Mucosa of gallbladder (tissue), 1 donor: ENCODE measurements at places on chromosomes 6 and 20. TPM values are rescaled to one million over a fixed set of nuclear protein-coding genes. Genes with fewer than 3 reads are reported as not detected.

GRCh38 chr20:51062065-51062464, 39.2 kb upstream of the KCNG1 start:
- no peak for DNase-seq

DNA sequence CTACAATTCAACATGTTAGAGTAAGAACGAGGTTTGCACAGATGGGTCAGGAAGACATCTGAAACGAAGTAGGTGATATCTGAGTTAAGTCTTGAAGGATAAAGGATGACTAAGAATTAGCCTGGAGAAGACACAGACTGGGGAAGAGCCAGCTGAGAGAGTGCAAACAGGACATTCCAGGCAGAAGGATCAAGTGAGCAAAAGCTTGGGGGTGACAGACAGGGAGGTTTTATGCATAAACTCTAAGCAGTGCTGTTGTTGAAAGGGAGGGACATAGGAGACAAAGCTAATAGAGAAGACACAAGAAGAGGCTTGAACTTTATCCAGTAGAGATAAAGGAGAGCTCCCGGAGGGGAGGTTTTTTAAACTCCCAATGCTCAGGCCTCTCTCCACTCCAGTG, 15.0 kb upstream of the ETV7 start:
- DNase-seq: no peak

- DNase-seq: no peak
Measured at GRCh38 chr6:155215906-155216305, 47.9 kb upstream of the CLDN20 start.

DNA sequence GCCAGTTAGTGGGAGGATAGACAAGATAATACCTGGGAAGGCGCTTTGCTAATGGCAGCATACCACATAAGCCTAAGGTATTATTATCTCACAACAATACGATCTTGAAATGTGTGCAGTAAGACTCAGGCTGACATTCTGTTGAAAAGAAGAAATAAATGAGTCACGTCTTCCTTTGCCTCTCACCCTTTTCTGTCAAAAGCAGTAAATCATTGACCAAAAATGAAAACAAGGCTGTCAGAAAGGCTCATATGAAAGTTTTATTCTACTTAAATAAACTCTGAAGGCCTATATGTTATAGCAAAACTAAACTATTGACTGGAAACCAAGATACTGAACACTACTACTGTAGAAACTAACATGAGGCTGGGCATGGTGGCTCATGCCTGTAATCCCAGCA, 43.1 kb upstream of the IL20RA start:
- no peak for DNase-seq

GRCh38 chr20:13396826-13397225, 175.8 kb downstream of the ISM1 start:
- no peak for DNase-seq

DNA sequence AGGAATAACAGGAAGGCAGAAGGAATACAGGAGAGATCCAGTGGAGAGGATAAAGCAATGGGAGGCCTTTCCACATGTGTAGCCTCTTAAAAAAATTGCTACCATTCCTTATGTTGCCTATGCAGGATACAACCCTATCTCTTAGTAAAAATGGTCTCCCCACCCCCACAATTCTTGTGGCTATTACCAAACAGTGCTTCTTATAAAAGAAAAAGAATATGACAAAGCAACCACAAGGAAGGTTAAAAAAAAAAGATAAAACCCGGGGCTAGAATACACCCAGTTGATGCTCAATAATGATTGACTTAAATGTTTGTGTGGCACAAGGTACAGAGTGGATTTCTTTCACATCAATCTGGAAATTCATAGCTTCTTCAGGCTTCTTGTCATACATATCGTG, 250.9 kb downstream of the HIVEP2 start:
- no peak for DNase-seq

GRCh38 chr6:26382121-26382520, 787 bp upstream of the BTN2A2 start:
- DNase-seq: no peak

DNA sequence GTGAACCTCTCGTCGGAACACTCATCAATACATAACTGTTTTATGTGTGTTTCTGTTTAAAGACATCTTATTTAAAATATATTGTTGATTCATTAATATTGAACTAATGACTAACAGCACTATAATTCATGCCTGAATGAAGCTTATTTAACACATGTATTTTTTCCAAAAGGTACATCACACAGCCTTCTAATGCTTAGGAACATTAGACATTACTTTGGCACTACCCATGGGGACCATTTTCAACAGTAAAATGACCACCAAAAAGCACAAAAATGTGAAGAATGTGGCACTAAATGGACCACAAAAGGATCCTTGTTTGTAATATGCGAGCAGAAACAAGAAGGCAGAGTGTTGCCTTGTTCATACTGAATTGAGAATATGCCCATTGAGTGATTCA, 109.2 kb downstream of the CEP57L1 start:
- no peak for DNase-seq

- no peak for DNase-seq
Measured at GRCh38 chr6:63213325-63213724, 2.1 kb downstream of the FKBP1C start.

GRCh38 chr6:118284736-118285360, 263.2 kb upstream of the PLN start:
- no peak for DNase-seq

- no peak for DNase-seq
Measured at GRCh38 chr6:148151896-148152643, 190.6 kb upstream of the SASH1 start.

The CLIC1 gene
- 394 TPM for total RNA-seq

The HEY2 gene
- total RNA-seq: 2.4 TPM
